Spinal cord (tissue), 10 donors: ENCODE measurements at places on chromosomes 11 and 22. TPM values are rescaled to one million over a fixed set of nuclear protein-coding genes. Genes with fewer than 3 reads are reported as not detected.

- DNase-seq: no peak
These were observed 77.3 kb downstream of the SCN3B start for GRCh38 chr11:123577081-123577598.

DNA sequence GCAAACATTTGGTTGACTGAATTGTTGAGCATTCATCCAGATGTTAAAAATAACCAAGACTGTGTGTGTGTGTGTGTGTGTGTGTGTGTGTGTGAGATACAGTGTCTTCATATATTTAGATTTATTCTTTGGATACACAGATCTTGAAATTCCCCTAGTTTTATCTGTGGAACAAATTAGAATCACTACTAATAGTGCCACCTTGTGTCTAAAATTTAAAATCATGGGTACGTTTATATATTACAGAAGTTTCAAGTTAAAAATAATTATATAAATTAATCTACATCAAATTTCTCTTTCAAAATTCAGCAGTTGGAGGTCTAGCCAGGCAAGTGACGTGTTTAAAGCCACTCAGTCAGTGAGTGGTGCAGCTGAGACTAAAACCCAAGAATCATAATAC is 1566.2 kb upstream of the TENM4 start:
- peak; percentile 86 for DNase-seq

DNA sequence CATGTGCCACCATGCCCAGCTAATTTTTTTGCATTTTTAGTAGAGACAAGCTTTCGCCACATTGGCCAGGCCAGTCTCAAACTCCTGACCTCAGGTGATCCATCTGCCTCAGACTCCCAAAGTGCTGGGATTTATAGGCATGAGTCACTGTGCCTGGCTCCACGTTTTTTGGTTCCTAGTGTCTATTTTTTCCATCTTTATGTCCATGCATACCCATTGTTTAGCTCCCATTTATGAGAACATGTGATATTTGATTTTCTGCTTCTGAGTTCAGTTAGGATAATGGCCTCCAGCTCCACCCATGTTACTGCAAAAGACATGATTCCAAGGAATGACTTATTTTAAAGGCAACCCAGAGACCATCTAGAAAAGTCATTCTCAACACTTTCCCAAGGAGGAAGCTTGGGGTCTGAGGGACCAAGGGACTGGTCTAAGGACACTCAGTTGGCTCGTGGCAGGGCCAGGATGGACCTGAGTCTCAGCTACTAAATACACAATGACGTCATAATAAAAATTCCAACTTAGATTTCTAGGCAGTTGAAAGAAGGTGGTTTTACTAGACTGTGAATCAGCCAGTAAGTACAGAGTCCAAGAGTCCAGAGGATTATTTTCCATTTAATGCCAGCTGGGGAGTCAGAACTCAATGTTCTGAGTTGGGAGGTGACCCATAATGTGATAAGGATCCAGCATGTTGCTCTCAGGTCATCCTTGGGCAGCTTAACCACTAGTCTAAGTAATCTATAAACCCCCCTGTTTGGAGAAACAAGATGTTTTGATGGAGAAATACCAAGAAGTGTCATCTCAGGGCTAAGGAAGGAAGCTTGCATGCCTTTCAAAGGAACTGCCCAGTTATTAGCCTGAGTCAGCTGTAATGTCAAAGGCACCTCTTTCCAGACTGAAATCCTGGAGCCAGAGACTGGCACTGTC is 39.4 kb downstream of the ABTB2 start:
- DNase-seq: no peak

- peak; percentile 70 for DNase-seq
These were observed 1.3 kb downstream of the ABTB2 start for GRCh38 chr11:34356576-34356912.

APLNR gene
- 71.1 TPM for polyA plus RNA-seq

GRCh38 chr11:79100093-79100910 is 340.5 kb downstream of the TENM4 start:
- no peak for DNase-seq

DNA sequence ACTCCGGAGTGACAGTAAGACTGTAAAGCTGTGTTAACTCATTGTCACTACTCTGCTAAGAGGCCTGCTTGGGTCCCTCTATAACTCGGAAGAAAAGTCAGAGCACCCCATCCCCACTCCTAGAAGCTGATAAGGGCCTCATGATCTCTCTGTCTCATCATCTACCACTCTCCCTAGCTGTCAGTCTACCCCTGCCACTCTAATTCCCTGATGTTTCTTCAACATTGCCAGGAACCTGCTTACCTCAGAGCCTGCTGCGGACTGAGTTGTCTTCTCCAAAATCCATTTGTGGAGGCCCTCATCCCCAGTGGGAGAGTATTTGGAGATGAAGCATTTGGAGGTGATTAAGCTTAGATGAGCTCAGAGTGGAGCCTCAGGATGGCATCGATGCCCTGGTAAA is 1092.2 kb downstream of the TBC1D22A start:
- no peak for DNase-seq

GLYATL2 gene
- polyA plus RNA-seq: 3.7 TPM

- no peak for DNase-seq
These were observed 296.6 kb downstream of the LUZP2 start for GRCh38 chr11:24793479-24793878.

CAVIN3 gene
- 14.3 TPM for polyA plus RNA-seq

DNA sequence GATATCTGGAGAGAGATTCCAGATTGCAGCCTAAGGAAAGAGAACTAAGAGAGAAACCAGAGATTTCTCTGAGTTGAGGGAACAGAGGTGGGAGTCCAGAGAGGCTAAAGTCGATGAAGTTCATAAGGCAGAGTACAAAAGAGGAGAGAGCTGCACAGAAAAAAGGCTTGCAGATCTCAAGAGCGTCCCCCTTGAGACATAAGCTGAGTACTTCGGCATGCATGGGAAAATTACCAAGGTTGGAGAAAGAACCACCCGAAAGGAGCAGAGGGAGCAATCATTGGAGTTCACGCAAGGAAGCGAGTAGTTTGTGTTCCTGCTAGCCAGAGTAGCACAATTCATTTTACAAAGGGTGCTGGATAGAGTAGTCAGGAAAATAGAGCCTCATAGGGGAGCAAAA is 293.5 kb downstream of the TMEM135 start:
- no peak for DNase-seq

KAT5 gene
- polyA plus RNA-seq: 81.2 TPM

GRCh38 chr22:42328130-42328783 is 57.8 kb upstream of the TCF20 start:
- DNase-seq: no peak

- DNase-seq: peak; percentile 59
These were observed 218.8 kb downstream of the HIPK3 start for GRCh38 chr11:33475993-33476392.

UBQLN3 gene
- polyA plus RNA-seq: not detected

- peak; percentile 80 for DNase-seq
These were observed 168.5 kb downstream of the ARHGAP42 start for GRCh38 chr11:100855466-100856067.

MMP12 gene
- polyA plus RNA-seq: not detected

- no peak for DNase-seq
These were observed 4.0 kb upstream of the SCGB2A1 start for GRCh38 chr11:62204430-62204829.

- no peak for DNase-seq
These were observed 358.3 kb downstream of the NXPE2 start for GRCh38 chr11:115036406-115037180.

TMEM134 gene
- 48.8 TPM for polyA plus RNA-seq

DNA sequence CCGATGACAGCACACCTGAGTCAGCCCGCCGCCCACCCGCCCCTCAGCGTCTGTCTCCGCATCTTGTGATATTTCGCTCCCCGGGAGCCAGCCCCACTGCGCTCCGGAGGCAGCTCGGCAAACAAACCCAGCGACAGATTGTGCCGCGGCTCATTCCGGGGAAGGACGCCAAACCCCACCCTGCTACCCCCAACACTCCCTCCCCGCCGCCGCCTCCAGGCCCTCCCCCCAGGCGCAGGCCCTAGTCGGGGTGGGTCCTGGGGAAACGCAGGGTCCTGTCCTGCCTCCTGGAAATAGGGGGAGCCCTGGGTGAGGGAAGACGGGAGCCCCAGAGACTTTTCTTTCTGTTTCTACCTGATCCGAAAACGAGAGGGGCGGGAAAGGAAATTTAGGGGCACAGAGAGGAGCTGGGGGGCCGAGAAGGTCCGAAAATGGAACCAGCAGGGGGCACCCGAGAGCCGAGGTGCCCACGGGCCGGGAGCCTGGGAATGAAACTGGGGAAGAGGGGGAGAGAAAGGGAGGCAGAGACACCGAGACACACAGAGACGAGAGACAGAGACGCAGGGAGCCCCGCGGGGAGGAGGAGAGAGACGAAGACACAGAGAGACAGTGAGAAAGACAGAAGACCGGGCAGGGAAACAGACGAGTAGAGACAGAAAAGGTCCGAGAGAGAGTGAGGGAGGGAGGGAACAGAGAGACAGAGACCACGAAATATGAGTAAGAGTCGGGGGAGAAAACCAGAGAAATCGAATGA is 1.7 kb upstream of the RTN4RL2 start:
- no peak for DNase-seq

OR8G5 gene
- polyA plus RNA-seq: not detected

TMEM25 gene
- 59.5 TPM for polyA plus RNA-seq

DNA sequence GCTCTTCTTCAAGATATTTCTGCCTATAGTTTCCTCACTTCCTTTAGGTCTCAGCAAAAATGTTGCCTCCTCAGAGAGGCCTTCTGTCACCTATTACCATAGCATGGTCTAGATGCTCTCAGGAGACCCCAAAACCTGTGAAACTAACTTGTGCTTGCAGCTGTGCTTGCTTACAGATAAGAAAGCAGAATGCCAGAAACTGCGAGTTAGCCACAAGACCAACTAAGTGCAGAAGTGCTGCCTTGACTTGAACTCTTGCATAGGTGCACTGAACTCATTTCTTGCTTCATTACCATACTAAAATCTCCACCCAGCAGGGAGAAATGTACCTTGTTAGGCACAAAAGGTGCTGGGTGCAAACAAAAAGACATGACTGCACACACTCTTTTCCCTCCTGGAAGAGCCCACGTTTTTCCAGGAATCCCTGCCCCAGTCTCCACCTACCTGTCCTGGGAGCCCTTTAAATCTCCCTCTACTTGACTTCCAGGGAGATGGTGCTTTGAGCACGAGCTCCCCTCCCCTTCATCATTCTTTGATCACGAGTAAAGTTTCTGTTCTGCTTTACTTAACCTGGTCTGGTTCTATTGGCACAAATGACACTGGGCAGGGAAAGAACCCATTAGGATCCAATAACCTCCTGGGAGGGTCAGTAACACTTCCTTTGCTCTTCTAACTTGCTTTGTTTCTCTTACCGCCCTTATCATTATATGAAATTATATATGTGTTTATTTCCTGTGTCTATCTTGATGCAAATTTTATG is 137.7 kb upstream of the DDI1 start:
- DNase-seq: no peak

CLP1 gene
- polyA plus RNA-seq: 9.9 TPM

DNA sequence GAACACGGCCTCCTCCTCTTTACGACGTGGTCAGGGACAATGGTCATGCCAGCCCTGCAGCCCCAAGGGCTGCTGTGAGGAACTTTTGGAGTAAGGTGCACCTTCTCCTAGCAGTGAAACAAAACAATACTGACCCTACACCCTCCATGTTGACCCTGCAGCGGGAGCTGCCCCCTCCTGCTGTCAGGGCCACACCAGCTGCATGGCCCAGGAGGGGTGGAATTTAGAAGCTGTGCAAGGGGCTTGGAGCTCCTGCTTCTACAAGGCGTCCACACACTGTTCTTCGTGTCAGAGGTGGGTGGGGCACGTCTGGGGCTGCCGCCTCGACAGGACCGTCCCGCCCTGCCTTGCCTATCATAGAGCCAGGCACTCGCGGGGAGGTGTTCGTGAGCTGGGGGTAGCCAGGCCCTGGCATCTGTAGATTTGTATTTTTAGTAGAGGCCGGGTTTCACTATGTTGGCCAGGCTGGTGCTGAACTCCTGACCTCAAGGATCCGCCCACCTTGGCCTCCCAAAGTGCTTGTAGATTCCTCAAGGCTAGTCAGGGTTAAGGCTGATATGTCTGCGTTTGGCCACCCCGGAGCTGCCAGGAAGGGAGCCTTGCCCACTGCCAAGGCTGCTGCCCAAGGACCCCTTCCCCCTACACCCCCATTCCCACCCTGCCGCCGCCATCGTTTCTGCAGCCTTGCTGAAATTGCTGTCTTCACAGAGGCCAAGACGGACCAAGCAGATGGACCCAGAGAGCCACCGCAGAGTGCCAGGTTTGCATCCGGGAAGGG is 15.9 kb downstream of the INCENP start:
- DNase-seq: no peak

DNA sequence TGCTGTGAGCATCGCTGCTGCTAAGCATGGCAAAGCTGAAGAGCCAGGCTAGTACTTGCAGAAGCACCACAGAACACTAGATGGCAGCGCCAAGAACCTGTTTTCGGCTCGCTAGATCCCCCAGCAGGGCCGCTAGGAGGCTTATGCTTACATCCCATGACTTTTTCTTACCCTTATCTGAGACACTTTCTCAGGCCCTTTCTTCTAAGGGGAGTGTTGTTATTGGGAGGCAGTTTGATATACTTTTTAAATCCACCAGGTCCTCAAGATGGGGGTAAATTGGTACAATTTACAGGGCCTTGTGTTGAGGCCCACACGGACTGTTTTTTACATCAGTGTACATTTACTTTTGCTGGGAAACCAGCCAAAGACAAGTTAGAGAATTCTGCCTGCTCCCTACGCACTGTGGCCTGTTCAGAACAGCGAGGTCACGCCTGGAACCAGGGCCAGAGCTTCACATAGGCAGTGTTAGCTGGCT is 4.0 kb downstream of the TRIM6 start:
- peak; percentile 53 for DNase-seq

GRCh38 chr11:68601147-68601546 is 83.2 kb upstream of the GAL start:
- DNase-seq: no peak

DNA sequence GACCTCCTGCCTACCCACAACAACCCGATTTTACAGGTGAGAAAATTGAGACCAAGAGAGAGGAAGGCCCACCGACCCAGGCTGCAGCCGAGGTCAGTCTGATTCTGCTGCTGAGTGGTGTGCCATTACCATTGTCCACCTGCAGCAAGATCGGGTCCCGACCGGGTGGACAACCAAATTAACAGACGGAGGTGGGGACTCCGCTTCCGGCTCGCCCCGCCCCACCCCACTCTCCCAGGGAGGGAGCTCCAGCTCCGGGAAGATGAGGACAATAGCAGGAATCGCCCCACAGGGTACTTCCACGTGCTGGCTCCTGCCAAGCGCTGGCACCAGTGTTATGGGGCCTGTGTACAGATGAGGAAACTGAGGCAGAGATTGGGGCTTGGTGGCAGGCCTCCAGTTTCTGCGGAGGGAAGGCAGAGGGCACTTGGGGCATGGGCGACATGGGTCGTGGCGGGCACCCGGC is 425 bp upstream of the KDELR3 start:
- DNase-seq: no peak

LAYN gene
- 11.0 TPM for polyA plus RNA-seq

- DNase-seq: no peak
These were observed 27.1 kb upstream of the ACR start for GRCh38 chr22:50710886-50711285.

GRCh38 chr11:60895687-60896086 is 10.7 kb downstream of the PRPF19 start:
- DNase-seq: no peak

OR52E8 gene
- polyA plus RNA-seq: not detected
